ENCODE measurements at places on chromosomes 16 and 17.

GRCh38 chr17:77690271-77691161 is 268.0 kb upstream of the TNRC6C start:
- DNase-seq: no peak

- peak; percentile 69 for DNase-seq
These were observed 1.9 kb downstream of the GPR142 start for GRCh38 chr17:74369221-74369620.

DNA sequence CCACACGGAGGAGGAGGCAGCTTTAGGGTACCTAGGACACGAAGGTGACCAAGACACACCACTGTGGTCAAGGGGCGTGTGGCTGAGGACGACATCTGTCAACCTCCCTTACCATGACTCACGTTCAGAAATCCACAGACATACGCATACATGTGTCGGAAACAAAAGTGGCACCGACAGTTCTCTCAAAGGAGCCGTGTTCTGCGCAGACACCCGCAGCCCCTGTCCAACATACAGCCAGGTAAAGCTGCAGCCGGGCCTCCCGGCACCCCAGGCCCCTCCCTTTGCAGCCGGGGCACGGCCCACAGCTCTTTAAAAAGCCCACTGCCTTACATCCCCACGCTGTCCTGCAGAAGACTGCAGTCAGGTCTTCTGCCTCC is 40.5 kb upstream of the KLHDC4 start:
- DNase-seq: no peak

DNA sequence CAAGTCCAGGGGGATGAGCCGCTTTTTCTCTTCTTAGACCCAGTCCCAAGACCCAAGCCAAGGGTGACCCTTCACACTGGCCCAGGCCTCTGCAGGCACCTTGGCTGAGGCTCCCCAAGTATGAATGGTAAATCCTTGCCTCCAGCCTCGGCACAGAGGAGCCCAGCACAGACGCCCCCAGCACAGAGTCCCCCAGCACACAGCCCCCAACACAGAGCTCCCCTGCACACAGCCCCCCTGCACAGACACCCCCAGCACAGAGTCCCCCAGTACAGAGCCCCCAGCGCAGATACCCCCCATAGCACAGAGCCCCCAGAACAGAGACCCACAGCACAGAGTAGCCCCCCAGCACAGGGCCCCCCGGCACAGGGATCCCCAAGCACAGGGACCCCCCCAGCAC is 1.0 kb upstream of the MCRIP2 start:
- DNase-seq: no peak

DNA sequence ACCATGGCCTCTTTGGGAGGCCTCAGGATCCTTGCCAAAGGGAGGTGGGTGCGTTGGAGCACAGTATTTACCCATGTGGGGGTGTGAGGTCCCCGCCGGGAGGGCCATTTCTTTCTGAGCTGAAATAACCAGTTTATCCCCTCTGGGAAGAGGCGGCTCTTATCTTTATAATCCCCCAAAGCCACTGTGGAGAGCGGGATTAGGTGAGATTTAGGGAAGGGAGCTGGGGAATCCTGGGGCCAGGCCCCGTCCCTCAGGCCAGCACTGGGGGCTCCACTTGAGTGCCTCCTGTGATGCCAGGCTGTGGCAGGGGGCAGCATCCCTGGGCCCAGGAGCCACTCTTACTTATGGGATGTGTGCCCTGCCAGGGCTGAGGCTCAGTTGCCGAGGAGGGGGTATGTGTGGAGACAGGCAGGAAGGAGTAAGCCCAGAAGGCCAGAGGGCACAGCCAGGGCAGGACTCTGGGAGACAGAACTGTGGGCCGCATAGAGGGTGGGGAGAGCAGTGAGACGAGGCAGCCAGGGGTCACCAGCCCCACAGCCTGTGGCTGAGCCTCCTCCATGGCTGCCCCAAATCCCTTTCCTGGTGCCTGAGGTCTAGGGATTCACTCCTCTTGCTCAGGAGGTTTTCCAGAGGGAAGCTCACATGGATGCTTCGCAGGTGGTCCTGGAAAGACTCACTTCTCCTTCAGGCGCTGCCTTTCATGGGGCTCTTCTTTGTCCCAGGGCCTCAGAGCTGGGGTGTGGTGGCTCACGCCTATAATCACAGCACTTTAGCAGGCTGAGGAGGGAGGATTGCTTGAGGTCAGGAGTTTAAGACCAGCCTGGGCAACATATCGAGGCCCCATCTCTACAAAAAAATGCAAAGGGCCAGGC is 25.0 kb downstream of the TMEM94 start:
- no peak for DNase-seq

GRCh38 chr17:72099919-72100318 is 20.9 kb upstream of the SOX9 start:
- DNase-seq: no peak

DNA sequence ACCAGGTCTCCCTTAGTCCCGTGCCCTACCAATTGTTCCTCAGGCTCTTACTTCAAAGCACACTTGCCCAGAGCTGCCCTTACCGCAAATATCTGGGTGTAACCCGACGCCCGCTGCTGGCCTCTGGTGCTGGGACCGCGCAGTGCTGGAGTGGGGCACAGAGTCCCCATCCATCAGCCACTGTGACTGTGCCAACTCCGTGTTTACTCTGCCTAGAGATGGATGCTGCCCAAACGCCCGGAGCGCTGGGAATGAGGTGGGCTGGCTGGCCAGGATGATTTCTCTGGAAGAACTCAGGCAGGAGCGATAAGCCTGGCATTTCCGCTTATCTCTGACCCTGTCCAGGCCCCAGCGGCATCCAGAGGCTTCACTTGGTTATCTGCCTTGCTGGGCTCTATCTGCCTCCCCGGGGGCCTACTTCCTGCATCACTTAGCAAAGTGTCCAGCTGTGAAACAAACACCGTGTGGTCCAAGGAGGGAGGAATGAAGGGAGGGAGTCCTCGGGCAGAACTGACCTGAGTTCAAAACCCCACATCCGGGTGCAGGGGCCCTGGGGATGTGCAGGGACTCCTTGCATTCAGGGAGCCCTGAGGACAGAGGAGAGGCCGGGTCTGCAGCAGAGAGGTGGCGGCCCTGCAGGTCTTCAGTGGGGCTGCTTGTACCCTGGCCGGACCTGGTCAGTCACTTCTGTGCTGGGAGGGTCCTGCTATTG is 9.4 kb upstream of the MYLK3 start:
- peak; percentile 33 for DNase-seq

GRCh38 chr17:40564195-40564882 is 933 bp downstream of the CCR7 start:
- DNase-seq: no peak

DNA sequence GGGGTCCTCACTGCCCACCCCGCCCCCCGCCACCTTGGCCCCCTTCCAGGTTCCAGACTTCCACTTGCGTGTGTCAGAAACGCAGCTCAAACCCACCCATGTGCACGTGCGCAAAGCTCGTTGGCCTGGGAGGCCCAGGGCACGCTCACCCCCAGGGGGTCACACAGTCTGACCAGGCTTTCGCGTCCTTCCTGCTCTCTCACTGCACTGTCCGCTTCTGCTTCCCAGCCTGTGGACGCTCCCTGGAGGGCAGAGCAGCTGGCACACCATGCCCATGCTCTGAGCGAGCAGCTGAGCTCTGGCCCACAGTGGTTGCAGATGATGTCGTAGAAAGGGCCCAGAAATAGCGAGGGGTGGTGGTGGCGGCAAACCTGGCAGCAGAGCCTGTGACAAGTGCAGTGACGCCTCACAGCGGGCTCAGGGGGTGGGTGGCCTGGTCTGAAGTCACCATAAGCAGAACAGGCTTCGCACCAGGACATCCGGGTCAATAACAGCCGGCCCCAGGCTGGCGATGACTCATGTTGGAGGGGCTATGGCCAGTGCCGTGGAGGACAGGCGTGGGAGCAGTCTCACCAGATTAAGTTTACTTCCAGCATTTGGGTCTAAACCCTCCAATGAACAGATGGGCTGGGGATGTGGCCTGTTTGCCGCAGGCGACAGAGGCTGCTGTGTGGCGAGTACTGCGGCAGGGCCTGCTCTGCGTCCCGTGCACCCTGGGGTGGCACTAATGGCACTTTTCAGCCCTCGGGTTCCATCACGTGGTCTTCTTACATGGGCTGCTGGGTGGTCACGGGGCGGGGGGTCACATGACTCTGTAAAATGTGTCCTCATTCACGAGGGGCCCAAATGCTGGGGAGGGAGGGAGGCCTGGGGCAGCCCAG is 49.0 kb downstream of the NT5M start:
- DNase-seq: no peak

GRCh38 chr17:27862004-27862403 is 31.2 kb downstream of the LYRM9 start:
- no peak for DNase-seq

DNA sequence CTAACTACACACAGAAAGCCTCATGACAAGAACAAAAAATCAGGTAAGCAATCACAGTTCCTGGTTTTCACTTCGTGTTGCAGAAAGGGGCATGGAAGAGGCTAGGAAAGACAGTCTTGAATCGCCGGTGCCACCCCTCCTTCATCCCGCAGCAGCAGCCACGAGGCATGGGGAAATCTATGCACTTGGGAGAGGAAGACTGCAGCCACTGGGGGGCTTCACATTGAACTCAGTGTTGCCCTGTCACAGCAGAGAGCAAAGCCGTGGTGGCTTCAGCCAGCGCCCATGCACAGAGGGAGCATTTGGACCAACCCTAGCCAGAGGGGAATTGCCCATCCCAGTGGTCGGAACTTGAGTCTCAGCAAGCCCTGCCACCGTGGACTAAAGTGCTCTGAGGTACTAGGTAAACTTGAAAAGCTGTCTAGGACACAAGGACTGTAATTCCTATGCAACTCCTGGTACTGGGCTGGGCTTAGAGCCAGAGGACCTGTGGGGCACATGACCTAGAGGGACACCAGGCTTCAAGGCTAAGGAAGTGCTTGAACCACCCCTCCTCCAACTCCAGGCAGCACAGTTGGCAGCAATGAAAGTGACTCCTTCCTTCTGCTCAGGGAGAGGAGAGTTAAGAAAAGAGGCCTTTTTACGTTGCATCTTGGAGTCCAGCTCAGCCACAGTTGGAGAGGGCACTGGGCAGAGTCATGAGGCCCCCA is 35.2 kb upstream of the ATP2C2 start:
- no peak for DNase-seq

DNA sequence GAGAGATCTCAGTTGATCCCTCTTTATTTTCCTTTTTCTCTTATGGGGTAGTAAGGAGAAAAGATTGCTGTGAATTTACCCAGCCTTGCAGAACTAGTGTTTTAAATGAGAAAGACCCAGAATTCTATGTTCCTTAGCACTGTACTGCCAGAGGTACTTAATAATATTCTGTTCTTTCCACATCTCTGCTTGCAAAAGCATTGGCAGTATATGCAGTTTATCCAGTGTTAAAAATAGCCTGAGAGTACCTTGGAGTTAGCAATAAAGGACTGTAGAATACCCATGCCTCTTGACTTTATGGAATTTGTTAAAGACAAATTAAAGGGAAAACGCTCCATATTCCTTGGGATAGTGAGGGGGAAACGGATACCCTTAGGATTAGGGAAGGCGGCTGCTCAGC is 11.9 kb downstream of the SLC7A6 start:
- no peak for DNase-seq

DNA sequence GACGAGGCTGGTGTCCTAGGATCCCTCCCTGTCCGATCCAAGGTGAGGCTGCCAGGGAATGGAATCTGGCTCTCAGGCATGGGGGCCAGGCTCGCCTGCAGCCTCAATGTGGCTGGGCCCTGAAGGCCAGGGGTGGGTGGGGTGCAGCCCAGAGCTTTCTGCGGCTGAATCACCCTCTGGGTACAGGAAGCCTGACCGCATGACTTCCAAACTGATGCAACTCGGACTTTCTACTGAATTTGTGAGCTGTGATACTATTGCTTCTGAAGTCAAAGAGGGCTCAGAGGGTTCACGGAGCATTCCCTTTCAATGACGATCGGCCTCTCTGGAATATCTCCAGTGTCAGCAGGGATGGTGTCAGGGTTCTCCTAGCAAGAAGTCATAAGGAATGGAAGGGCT is 123.7 kb downstream of the METRNL start:
- DNase-seq: no peak

DNA sequence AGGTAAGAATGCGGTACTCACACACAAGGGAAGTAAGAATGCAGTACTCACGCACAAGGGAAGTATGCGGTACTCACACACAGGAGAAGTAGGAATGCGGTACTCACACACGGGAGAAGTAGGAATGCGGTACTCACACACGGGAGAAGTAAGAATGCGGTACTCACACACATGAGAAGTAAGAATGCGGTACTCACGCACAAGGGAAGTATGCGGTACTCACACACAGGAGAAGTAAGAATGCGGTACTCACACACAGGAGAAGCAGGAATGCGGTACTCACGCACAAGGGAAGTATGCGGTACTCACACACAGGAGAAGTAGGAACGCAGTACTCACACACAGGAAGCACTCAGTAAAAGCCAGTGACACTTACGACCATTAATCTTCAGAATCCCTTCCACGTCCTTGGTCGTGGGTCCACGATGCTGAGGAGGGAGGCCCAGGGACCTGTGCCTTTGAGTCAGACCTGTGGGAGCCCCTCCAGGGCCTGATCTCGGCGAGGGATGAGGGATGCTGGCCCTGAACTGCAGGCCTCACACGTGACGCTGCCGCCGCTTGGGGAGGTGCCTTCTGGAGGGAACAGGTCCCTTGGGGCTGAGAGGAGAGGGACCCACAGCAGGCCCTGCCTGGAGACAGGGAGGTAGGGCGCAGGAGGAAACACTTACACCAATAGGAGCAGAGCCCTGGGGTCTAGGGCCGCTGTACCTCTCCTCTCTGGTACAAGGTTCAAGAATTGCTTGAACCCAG is 20.2 kb downstream of the ABR start:
- no peak for DNase-seq

GRCh38 chr16:85465328-85466303 is 147.5 kb upstream of the GSE1 start:
- DNase-seq: peak; percentile 84

GRCh38 chr17:50868602-50869001 is 2.4 kb upstream of the TOB1 start:
- DNase-seq: no peak

GRCh38 chr17:45149037-45149668 is 878 bp downstream of the HEXIM1 start:
- DNase-seq: peak; percentile 76

DNA sequence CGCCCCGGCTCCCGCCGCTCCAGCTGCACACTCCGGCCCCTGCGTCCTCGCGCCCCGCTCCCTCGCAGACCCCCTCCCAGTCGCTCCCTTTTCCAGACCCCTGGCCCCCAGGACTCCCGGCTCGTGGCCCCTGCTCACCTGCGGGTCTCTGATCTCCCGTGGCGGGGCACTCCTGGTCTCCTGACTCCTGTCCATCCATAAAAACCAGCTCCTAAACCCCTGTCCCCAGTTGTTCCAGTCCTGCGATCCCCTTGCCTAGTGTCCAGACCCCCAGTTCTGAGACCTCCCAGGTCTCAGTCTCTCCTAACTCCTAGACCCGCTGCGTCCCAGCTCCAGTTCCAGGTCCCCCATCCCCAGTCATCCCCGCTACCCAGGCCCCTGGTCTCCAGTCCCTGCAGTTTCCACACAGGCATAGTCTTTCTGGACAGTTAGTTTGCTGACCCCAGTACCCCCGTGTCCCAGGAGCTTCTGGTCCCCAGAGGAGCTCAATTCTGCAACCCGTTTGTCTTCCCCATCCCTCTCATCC is 379 bp downstream of the SNX29 start:
- no peak for DNase-seq

DNA sequence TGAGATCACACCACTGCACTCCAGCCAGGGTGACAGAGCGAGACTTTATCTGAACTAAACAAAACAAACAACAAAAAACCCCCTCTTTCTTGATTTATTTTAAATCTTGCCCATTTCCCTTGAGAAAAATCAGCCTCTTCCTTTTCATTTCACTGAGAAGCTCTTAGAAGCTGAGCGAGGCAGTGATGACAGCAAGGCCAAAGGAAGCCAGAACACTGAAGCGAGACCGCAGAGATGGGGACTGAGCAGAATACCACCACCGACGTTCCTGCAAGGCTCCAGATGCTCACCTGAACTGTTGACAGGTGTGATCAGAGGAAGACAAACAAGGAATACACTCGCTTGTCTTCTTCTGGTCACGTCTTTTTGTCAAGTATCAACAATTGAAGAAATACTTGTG is 30.5 kb upstream of the IRF8 start:
- DNase-seq: no peak
